ENCODE measurements at places on chromosomes 3 and 15.

GRCh38 chr15:92870010-92870591, 30.0 kb upstream of the CHD2 start:
- DNase-seq, result no peak

DNA sequence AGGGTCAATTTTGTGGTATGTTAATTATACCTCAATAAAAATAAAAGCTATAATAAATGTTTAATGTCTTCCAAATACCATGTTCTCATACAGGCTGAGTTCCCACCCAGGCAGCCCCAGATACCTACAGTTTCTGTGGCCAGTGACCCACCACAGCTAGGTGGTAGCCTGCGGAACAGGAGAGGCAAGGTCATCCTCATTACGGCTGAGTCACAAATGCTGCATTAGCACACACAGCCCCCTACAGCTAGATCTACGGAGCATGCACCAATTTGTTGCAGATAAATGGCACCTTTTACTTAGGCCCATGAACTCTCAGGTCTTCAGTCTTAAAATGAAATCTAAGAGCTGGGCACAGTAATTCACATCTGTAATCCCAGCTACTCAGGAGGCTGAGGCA, 5.1 kb downstream of the SPATA12 start:
- DNase-seq, result no peak

GRCh38 chr15:79450648-79451047, 18.5 kb downstream of the MINAR1 start:
- DNase-seq, result no peak

- DNase-seq, result no peak
Observed at GRCh38 chr3:18086078-18086477, 339.1 kb downstream of the SATB1 start.

GRCh38 chr15:76626611-76627010, 278.5 kb downstream of the SCAPER start:
- no peak for DNase-seq

GRCh38 chr3:14403619-14404155, 1.3 kb downstream of the SLC6A6 start:
- DNase-seq, result no peak

GRCh38 chr3:128788268-128788869, 62.4 kb downstream of the RAB7A start:
- DNase-seq, result no peak

- DNase-seq, result no peak
Observed at GRCh38 chr3:64129581-64129980, 95.7 kb downstream of the PRICKLE2 start.

DNA sequence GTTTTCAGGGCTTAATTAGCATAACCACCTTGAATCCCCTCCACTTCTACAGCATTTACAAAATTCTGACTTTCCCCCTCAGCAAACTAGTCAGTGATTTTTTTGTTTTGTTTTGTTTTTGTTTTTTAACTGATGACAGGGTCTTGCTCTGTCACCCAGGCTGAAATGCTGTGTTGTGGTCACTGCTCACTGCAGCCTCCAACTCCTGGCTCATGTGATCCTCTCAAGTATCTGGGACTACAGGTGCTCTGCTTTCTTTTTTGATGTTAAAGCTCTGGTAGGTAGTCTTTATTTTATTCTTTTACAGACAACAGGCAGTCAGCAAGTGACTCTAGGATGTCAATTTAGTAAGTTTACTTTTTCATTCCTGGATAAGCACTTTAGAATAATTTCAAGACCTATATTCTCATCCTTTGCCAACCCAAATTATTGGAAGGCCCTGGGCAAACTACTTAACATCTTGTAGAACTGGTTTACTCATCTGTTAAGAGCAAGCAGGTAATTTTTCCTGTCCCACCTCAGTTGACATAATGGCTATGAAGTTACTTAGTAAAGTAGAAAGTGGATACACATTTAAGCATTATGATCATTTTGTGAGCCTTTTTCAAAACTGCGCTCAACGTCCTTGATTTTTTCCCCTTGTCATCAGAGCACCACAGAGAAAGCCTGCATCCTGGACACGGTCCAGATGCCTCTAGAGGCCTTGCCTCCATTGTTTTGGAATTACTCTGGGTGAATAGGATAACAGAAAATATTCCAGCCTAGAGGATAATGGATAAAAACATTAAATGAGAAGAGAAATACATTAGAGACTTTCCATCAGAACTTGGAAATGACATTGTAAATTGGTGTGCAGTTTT, 69.9 kb upstream of the NDUFB4 start:
- DNase-seq, result no peak

- no peak for DNase-seq
Observed at GRCh38 chr15:89499156-89499555, 2.8 kb upstream of the RHCG start.

- no peak for DNase-seq
Observed at GRCh38 chr15:82833362-82833682, 23.9 kb downstream of the WHAMM start.

GRCh38 chr15:88252441-88252840, 4.1 kb downstream of the NTRK3 start:
- DNase-seq, result no peak
